ENCODE measurements at places on chromosomes 7 and 10.
A peak's percentile ranks its signal among the peaks of the same experiment; 100 is the strongest.

GRCh38 chr10:51389415-51390321, 309.7 kb downstream of the CSTF2T start:
- peak; percentile 92 for DNase-seq

DNA sequence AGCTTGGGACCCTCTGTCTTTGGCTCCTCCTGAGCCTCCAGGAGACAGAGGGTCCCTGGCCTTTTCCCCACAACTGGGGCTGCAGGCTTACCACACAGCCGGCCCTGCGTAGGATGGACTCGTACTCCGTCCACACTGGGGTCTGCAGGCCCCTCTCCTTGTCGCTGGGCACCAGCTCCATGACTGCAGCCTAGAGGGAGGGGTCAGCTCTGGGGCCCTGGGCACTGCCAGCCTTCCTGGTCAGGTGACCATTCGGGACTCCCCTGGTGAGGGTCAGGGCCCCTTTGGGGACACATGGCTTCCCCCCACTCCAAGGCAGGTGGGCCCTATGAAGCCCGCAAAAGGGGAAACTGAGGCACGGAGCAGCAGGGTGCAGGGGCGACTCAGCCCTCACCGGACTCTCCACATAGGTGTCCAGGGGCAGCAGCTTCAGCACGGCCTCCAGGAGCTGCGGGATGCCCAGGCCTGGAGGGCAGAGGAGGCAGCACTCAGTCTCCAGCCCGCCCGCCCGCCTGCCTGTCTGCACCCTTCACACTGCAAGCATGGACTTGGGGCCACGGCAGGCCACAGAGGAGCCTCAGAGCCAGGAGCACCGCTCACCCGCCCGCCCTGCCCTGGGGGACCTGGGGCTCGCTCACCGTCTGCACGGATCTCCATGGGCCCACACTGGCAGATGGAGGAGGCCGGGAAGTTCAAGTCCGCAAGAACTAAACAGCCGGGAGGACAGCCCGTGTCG, 1.1 kb downstream of the FUOM start:
- no peak for DNase-seq

- DNase-seq, result no peak
Measured at GRCh38 chr7:37952240-37952639, 31.8 kb downstream of the EPDR1 start.

DNA sequence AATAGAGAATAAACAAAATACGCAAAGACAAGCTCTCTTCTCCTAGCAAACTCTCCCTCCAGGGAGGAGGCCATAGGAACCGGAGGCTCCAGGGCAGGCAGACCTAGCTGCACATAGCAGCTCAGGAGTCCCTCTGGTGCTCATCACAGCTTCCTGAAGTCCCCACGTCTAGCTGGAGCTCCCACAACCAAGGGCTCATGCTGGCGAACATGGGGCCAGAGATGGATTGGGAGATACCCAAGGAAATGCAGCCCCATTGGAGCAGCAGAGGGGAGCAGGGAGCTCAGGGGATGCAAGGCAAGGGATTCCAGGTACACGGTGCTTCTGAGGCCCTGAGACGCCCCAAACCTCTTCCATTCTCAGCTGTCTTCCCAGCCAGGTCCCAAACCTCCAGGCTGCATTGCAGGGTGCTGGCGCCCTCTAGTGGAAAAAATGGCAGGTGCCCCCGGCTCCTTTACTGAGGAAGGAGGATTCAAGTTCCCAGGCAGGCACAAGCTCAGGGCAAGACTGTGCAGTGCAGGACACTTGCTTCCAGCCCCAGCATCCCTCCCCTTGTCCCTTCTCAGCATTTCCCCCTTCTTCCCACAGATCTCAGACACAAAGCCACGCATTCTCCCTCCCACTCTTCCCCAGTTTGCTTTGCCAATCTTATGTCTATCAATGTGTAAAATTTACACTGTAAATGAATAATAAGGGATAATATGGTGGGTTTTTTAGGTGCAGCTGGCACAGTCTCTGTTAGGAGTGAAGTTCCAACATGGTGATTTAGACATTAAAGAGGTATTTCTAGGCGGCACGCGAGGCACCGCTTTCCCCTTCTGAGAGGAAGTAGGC, 46.2 kb downstream of the GPAM start:
- DNase-seq, result no peak

DNA sequence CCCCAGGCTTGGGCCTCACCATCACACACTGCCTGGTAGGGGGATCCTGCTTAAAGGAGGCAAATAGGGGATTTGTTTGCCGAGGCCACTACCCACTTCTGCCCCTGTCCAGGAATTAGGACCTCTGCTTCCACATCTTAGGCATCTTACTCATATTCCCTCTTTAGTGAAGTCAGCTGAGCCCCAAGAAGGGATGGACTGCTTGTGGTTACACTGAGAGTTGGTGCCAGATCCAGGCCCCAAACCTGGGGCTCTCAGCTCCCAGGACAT, 1.6 kb upstream of the GPRIN2 start:
- DNase-seq, result no peak

GRCh38 chr10:110221044-110221720, 13.8 kb downstream of the MXI1 start:
- no peak for DNase-seq

DNA sequence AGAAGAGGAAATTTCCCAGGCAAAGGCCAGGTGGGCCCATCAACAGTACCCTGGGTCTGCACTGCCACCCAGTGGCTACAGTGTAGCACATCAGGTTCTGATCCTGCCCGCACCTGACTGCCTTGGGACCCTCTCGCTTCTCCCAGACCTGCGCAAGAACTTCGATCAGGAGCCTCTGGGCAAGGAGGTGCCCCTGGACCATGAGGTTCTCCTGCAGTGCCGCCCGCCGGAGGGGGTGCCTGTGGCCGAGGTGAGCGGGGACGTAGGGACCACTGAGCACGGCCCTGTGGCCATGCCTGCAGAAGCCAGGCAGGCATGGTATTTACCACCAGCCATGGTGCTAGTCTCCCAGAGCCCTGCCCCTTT, 33.9 kb upstream of the SLC29A3 start:
- no peak for DNase-seq

- DNase-seq, result no peak
Measured at GRCh38 chr7:139426258-139427028, 57.0 kb downstream of the KLRG2 start.

Measured in HS-27A (cell line).